ENCODE measurements at places on chromosomes 3 and 15.

GRCh38 chr3:189862385-189862998 lies 231.3 kb downstream of the TP63 start:
- no peak for DNase-seq

DNA sequence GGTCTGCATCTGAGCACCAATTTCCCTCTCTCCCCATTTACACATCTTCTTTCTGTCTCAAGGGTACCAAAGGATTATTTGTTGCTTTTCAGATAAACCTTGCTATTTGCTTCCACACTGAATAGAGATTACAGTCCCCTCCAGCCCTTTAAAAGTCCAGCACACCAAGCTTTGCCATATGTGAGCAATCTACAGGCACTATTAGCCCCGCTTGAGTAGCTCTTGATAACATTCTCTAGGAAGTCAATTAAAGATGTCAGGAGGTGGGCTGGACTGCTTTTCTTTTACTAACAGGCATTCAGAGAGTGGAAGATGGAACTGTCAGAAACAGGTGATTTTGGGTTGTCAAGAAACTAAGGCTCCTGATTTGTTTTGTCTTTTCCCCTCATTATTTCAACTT lies 417.0 kb downstream of the ROBO2 start:
- no peak for DNase-seq

- peak; percentile 77 for DNase-seq
Observed at GRCh38 chr3:198080521-198081384, 120.7 kb downstream of the LMLN start.

- no peak for DNase-seq
Observed at GRCh38 chr3:172816281-172816680, 65.8 kb downstream of the ECT2 start.

GRCh38 chr3:42934111-42934510 lies 28.2 kb downstream of the ZNF662 start:
- no peak for DNase-seq

DNA sequence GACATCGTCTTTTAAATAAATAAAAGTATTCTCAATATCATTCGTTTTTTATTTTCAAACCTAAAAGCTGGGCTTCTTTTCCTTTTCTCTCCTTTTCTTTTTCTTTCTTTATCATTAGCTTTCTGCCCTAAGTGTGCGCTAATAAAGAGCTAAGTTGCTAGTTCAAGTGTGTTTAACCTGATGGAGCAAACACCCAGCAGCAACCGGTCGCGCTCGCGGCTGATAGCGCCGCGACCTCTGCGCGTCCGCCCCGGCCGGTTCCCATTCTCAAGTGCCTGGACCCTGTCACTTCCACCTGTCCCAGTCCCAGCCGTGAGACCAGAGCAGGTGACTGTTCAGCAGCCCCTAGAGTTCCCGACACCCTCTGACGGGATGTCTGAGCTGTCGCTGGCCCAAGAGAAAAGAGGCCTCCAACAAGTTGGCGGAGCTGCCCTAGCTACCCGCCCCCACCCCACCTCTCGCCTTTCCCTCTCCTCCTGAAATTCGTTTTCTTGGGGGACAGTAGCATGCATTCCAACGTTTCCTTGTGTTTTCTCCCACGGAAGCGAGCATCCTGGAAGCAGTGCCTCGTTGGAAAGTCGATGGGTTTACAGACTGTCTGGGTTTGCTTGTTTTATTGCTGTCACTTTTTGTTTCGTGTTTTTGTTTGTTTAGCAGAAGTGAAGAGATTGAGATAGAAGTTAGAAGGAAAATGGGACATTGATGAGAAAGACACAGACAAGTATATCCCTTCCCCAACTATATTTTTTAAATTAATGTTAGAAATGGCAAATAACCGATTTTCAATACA lies 3.1 kb upstream of the MECOM start:
- DNase-seq: no peak

- DNase-seq: no peak
Observed at GRCh38 chr15:68834346-68834745, 13.7 kb upstream of the ANP32A start.

DNA sequence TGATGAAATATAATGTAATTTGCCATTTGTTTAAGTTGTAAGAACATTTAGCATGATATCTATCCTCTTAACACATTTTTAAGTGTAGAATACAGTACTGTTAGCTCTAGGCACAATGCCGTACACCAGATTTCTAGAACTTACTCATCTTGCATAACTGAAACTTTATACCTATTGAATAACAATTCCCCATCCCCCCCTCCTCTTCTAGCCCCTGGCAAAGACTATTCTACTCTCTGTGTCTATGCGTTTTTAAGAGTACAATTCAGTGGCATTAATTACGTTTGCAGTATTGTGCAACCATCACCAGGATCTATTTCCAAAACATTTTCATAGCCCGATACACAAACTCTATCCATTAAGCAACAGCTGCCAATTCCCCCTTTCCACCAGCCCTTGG lies 261.7 kb downstream of the PLOD2 start:
- DNase-seq: no peak

DNA sequence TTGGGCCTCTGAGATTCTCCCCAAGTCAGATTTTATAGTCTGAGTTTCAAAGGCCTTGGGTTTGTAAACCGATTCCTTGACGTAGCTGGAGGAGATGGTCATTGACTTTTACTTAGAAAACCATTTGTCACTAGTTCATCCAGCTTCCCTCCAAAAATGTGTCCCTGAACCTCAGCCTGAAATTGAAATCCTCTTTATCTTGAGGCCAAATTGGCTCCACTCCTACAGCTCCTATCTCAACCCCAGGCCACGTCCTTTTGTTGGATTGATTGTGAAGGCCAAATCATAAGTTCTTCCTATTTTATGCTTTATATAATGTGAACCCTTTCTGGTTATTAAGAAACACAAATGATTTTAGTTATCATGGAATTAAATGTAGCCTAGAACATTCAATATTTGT lies 193.9 kb upstream of the SUCLG2 start:
- no peak for DNase-seq

GRCh38 chr3:117632191-117632590 lies 922.6 kb downstream of the TUSC7 start:
- DNase-seq: no peak

GRCh38 chr3:62955126-62955525 lies 79.9 kb upstream of the CADPS start:
- DNase-seq: no peak

GRCh38 chr15:63334821-63335220 lies 46.8 kb downstream of the CA12 start:
- DNase-seq: no peak
